ENCODE measurements at places on chromosomes 16 and 17. TPM values are rescaled to one million over a fixed set of nuclear protein-coding genes. Genes with fewer than 3 reads are reported as not detected.

The SNAI3 gene
- 0.27 TPM for total RNA-seq

The BRCA1 gene
- 21.1 TPM for total RNA-seq

The MYL4 gene
- total RNA-seq, result not detected

The EXOSC6 gene
- 16.1 TPM for total RNA-seq

The CSH1 gene
- total RNA-seq, result not detected
